ENCODE measurements at places on chromosomes 7 and 10.

DNA sequence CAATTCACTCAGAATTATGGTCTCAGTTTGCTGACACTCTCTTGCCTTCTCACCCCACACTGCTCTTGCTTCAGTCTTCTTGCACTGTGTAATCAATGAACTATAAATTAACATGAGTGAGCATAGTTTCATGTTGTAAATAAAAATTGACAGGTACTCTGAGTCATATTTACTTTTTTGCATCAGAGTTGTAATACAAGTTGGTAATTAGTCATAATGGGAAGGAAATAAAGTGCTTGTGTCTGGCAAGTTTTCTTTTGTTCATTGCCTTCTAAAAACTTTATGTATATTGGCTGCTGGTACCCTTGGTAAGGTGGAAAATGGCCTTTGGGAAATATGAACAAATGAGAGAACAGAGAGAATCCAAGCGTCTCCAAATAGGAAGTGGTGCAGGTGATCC lies 169.3 kb upstream of the MAGI2 start:
- DNase-seq, result no peak

DNA sequence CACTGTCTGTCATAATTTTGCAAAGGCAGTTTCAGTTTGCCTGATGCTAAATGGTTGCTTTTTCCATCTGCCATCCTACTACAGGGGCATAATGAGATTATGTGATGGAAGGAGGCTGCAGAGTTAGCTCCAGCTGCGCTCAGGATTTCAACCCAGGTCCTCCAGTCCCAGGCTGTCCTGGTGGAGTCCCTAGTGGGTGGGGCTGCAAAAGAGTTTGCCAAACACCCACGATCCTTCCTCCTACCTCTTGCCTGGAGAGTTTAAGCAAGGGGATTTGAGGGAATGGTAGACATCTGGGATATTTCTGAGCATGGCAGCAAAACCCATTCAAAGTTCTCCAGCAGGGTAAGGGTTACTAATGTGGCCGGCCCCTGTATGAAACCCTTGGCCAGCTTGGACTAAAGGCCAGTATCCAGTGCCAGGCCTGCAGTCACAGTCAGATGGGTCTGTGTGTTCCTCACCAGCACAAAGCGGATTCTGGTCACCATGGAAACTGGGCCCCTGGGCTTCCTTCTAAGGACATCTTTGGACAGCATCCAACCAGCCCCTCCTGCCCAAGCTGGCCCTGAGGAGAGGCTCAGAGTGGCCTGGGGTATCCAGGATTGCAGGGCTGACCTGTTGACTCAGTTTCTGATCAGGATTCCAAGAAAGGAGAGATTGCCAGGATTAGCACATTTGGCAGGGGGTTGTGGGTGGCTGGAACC lies 42.7 kb upstream of the CHST3 start:
- DNase-seq, result peak; percentile 31

DNA sequence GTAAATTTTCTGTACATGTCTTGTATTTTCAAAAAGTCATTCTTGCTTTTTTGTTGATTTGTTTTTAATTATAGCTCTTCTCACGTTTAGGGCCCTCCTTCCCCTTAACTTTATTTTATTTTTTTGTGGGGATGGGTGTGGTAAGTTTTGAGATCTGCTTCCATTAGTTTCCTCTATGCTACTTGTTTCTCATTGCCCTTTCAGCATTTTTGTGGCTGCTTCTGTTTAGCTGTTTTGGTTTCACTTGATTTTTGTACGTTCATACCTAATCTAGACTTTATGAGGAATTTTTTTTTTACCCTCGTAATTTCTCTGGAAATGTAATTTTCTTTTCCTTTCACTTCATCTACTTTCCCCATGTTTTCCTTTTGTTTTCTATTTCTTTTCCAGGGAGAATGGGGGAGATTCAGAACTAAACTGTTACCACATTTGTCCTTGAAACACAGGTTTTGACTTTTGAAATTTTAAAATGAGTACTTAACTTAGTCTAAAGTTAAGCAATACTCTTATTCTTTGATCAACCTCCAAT lies 80.8 kb downstream of the ATRNL1 start:
- DNase-seq, result no peak

DNA sequence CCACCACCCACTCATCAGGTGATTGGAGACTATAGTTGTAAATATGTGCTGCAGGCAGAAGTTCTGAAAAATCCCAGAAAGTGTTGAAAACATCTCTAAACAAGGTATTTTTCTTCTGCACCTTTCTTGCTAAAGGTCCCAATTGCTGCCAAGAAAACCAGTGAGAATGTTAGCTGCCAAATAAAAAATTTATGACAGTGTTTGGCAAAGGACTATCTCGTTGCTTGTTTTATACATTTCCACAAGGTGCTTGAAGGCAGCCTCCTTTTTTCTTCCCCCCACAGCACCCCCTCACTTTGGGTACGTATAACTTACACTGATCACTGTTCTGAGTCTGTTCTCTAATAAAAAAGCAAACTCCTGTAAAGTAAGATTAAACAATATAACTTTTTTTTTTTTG lies 158.6 kb upstream of the TCF7L2 start:
- DNase-seq, result no peak

- no peak for DNase-seq
Measured at GRCh38 chr10:1188558-1189135, 132.5 kb downstream of the WDR37 start.

GRCh38 chr10:46560381-46560780 lies 3.9 kb upstream of the GPRIN2 start:
- DNase-seq, result no peak

DNA sequence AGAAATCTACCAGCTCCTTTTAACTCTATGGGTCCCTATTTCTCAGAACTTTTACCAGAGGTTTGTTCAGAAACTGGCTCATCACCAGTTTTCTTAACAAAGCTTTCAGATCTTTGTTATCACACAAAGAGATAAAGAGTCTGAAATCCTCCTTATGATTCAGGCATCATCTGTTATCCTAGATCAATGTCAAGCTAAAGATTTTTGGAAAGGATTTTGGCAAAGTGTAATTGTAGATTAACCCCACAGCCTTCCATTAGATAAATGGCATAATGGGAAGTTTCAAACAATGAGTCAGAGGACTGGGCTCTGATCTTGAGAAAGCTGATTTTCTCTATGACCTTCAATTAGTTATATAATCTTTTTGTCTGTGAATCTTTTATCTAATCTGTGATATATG lies 192.2 kb downstream of the NXPH1 start:
- no peak for DNase-seq

DNA sequence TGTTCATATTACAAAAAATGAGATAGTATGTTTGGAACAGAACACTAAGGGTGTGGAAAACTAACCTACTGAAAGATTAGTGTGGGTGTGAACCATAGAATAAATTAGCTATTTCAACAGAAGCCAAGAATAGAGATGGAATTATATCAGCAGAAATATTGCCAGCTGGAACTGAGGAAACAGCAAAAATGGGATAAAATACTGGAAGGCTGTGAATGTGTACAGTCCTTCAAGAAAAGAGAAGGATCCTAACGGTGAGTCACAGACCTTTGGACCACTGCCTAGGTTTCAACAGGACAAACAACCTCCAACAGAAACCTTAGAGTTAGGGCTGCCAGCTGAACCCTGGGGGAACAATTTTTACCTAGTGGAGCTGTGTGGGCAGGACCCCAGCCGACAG lies 395.0 kb downstream of the ZWINT start:
- no peak for DNase-seq

GRCh38 chr10:72087969-72088888 lies at the start of gene SPOCK2:
Gene SPOCK2, minus strand, starts transcription at chr10:72088551. Its CDS starts 223 bp downstream, at chr10:72088328.
- peak; percentile 22 for DNase-seq

DNA sequence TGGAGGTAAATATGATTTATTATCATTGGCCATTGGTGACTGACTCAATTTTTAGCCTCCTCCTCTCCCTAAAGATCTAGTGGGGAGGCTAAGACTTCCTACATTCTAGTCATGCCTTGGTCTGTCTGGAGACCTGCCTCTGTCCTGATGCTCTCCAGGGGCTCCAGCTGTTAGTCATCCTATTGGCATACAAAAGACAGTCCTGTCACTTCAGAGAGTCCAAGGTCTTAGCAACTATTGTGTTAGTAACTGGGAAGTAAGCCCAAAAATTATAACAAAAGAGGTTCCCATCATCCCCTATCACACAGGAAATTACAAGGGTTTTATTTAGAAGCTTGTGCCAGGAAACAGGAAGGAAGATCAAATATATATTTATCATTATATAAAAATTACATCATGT lies 400.6 kb upstream of the VSTM2A start:
- no peak for DNase-seq

GRCh38 chr7:103346396-103346795 lies 1.0 kb upstream of the PSMC2 start:
- DNase-seq, result peak; percentile 24

- no peak for DNase-seq
Measured at GRCh38 chr10:66483966-66484365, 441.9 kb upstream of the LRRTM3 start.

- peak; percentile 36 for DNase-seq
Measured at GRCh38 chr7:12929476-12930140, 242.2 kb downstream of the ARL4A start.

DNA sequence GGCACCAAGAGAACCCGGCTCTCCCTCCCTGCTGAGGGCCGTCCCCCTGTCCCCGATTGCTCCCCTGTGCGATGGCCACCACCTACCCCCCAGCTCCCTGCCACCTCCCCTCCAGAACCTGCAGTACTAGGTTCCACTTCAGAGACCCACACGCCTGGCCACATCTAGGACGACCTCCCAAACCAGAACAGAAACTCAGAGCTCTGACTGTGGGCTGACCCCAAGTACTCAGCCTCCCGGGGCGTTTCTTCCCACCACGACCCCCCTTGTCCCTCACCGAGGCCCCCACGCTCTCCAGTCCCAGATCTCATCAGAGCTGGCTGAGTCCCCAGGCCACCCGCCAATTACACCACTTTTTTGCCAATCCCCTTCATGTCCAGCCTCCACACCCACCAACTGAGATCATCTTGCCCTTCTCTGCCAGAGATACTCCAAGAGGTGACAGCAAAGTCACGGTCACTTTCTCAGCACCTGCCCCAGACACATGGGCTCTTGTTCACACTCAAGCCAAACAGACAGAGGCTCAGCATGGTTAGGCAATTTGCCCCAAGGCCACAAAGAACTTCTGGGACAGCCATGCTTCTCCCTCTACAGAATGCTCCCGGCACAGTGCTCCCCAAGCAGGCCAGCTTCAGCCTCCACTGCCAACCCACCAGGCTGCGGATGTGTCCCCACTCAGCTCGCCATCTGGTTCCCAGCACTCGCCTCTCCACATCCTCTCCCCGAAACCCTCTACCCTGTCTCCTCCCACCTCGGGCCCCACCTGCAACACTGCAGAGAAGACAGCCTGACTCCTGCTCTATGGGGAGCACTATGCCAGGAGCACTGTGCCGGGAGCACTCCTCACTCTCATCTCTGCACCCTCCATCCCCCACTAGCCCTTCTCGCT lies 4.7 kb downstream of the TMEM120A start:
- no peak for DNase-seq

- DNase-seq, result peak; percentile 40
Measured at GRCh38 chr10:50373821-50374501, 122.6 kb upstream of the ASAH2 start.

DNA sequence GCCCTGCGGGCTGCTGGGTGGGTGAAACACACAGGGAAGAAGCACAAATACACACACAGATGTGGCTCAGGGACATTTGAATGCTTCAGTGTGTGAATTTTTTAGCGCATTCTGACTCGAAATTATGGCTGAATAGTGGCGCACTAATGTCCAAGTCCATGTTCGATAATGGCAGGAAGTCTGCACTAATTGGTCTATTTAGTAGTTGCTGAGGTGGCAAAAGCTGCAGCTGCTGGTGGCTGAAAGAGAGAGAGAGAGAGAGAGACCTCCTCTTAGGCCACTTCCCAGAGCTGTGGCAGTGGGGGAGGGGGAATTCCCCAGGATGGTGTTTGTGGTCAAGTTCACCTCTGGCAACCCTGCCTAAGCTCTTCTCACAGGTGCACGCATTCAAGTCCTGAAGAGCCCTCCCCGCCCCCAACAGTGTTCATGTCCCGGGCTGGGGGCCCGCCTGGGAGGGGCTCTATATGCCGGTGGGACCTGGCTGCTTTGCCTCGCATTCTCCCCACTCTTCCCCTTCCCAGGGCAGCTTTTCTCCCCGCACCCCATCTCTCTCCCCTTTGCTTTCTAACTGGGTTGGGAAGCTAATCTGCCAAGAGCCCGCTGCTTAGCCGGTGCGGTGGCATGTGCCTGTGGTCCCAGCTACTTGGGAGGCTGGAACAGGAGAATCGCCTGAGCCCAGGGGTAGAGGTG lies 6.0 kb upstream of the MNX1 start:
- no peak for DNase-seq

DNA sequence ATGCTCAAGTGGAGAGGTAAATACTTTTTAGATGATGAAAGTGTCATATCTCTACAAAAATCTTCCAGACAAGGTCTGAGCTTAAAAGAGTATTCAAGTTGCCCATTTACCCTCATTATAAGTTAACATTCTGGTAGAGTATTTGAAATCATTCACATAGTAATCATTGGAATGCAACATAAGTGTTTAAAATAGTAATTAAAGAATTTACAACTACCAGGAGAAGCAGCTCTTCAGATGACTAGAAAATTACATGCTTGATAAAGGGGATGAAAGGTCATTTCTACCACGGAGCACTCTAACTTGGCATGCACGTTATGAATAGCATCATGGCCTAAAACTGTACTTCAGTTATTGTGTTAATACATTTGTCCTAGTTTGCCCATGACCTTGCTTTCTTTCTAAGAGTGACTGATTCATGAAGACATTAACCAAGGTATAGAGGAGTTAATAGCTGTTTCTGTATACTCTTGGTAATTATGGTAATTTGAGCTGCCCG lies 120.0 kb downstream of the SEMA3E start:
- DNase-seq, result no peak

GRCh38 chr7:39582536-39582935 lies 16.3 kb downstream of the YAE1 start:
- no peak for DNase-seq

- no peak for DNase-seq
Measured at GRCh38 chr7:94364816-94365215, 29.9 kb upstream of the COL1A2 start.

- DNase-seq, result peak; percentile 62
Measured at GRCh38 chr10:71725998-71726579, 6.5 kb upstream of the C10orf105 start.

DNA sequence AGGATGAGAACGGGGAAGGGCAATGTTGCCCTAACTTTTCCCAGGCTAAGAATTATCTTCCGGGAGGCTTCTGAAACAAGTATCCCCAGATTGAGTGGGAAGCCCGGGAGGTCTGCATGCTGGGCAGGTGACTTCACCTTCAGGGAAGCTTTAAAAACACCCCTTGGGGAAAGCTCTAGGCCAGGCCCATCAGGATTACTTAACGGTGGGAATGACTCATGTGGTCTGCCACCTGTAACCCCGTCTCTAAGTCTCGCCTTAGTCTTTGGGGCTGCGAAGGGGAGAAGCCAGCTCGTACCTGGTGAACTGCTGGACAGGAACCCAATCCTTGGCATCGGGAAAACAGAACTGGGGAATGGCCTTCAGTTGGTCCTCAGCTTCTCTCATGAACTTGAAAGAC lies 80.1 kb upstream of the MKRN1 start:
- no peak for DNase-seq

DNA sequence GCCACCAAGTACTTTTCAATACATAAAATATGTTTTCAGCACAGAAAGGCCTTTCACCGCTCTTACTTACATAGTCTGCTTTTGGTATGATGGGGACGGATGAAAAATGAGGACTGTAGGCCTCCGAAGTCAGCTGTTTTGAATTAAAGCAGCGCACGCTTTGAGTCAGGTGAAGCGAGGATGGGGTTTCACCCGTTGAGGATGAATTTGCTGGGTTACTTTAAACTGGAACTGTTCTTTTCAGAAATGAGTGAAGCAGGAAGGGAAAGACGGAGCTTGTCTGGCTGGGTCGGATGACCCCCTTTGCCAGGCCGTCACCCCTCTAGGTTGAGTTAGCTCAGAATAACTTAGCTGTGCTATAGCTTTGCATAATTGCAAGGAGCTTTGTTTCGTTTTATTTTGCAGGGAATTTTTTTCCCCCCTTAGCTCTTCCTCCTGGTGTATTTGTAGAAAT lies 40.0 kb downstream of the CUX1 start:
- no peak for DNase-seq

Data from choroid plexus epithelial cell (primary cell).